ENCODE measurements at places on chromosomes 2 and 18. TPM values are rescaled to one million over a fixed set of nuclear protein-coding genes. Genes with fewer than 3 reads are reported as not detected.

The HK2 gene
- 45.8 TPM for total RNA-seq

GRCh38 chr2:211598238-211598637, 940.4 kb downstream of the ERBB4 start:
- DNase-seq: no peak

DNA sequence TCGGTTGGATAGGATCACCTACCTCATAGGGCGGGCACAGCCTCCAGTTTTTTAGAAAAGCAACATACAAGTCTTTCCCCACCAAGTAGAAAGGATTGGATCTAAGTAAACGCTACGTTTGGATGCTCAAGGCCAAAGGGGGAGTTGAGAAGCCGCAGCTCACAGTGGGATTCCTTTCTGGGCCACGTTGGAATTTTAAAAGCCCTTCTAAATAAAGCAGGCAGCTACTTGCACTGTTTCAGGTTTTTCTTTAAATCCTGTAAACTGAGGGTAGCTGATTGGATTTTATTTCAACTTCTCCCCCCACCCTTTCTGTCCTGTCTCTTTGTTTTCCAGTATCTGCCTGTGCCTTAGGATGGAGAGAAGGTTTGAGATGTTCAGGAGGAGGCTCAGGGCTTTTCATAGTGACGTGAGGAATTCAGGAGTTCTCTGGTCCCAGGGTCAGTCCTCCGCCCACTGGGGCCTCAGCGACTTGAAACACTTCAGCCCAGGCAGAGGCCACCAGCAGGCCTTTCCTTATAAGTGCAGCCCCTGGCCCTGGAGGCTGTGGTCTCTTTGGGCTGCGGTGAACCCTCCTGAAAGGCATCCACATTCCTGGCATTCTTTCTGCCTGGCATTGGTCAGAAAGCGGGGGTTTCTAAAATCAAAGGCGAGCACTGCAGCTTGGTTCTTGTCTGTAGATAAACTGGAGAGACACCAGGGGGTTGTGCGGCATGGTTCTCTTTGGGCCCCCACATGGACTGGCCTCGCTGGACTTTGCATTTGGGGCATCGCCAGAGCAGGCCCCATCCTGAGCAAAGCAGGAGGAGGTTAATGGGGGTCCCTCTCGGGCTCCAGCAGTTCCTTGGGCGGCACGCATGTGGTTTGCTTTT, 44.5 kb downstream of the SH3BP4 start:
- no peak for DNase-seq

- DNase-seq: no peak
Measured at GRCh38 chr2:65134158-65134557, 4.3 kb upstream of the RAB1A start.

The ESPNL gene
- total RNA-seq: 0.05 TPM

GRCh38 chr2:8152392-8153257, 529.2 kb upstream of the ID2 start:
- no peak for DNase-seq

The TNFRSF11A gene
- 9.7 TPM for total RNA-seq

The PARD3B gene
- total RNA-seq: 0.16 TPM

DNA sequence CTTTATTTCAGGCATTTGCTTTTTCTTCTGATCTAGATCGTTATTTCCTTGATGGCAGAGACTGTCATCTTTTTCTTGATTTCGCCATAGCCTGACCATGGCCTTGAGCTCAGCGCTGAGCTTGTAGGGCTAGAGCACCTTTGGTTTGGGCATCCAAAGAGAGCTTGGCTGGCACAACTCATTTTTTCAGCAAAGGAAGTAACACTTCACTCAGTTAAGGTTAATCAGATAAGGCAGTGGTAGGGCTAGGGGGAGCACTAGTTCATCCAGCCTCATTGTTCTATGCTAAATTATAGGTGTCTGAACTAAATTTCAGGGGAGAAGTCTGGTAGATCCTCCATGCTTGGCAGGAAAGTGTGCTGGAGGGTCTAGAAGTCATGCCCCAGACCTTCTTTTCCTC, 125.0 kb downstream of the SETBP1 start:
- DNase-seq: no peak

DNA sequence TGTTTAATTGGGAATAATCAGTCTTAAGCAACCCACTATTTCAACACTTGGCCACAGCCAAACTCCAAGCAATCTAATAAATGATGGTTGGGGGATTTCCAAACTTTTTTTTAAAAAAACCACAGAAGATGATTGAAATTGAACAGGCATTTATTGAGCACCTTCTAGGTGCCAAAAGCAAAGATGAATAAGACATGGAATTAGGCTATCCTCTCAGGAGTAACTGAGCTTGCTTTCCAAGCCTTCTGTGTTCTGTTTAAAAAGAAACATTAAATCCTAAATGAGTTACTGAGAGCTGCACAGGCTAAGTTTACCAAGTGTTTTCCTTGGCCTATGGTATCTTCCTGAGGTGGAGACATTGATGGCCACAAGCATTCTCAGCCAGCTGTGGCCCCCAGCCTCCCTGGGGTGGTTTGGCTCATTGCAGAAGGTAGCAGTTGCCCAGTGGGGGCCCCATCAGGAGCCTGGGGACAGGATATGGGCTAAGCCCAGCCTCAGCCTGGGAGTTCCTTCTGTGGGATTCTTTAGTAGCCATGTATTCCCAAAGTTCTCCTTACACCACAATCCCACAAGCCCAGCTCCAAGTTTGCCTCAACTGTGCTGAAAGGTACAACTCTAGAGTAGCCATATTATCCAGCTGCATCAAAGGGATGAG, 174.3 kb downstream of the C1D start:
- no peak for DNase-seq

The ELOA2 gene
- total RNA-seq: not detected

The FAM161A gene
- 4.8 TPM for total RNA-seq

The CCDC68 gene
- not detected for total RNA-seq

The SIGLEC15 gene
- total RNA-seq: not detected

DNA sequence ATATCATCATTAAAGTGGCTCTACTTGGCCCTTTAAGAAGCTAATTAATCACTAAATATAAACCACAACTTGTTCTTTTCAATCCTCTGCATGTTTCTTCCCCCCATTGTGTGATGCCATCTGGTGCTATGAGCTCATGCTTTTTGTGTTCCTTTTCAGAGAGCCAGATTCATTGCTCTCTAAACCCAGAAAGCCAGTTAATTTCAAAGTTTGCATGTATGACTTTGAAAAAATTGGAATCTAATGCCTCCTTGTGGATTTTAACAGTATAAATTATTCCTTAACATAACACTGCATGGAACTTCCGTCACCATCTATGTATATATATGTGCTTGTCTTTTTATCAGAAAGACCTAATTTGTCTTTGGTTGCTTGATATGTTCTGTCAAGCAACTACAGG, 31.1 kb downstream of the TMEM178A start:
- DNase-seq: no peak

The TGFA gene
- total RNA-seq: not detected

The FZD7 gene
- total RNA-seq: 0.18 TPM
